Effector memory CD4-positive, alpha-beta T cell (primary cell): ENCODE measurements at places on chromosomes 1 and 21.

DNA sequence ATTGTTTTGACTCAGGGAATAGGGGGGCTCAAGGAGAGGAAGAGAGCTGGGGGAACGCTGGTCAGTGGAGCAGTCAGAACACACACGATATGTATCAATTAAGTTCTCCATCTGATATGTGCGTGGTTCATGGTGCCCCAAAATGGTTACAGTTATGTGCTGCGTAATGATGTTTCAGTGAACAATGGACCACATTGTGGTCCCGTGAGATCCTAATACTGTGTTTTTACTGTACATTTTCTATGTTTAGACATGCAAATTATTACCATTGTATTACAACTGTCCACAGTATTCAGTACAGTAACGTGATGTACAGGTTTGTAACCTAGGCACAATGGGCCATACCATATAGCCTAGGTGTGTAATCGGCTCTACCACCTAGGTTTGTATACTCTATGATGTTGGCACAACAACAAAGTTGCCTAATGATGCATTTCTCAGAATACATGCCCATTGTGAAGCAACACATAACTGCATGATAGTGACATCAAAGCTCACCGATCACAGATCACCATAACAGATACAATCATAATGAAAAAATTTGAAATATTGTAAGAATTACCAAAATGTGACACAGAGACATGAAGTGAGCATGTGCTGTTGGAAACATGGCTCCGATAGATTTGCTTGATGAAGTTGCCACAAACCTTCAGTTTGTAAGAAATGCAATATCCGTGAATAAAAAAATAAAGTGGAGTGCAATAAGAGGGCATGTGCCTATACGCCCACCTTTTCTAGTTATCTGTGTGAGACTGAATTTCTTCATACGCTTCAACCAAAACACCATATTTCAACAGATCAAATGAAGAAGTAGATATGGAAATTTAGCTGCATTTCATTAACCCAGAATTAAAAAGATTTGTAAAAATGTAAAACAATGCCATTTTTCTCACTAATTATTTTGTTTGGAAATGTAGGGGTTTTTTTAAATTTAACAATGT lies 14.8 kb upstream of the TMEM54 start:
- DNase-seq = no peak

DNA sequence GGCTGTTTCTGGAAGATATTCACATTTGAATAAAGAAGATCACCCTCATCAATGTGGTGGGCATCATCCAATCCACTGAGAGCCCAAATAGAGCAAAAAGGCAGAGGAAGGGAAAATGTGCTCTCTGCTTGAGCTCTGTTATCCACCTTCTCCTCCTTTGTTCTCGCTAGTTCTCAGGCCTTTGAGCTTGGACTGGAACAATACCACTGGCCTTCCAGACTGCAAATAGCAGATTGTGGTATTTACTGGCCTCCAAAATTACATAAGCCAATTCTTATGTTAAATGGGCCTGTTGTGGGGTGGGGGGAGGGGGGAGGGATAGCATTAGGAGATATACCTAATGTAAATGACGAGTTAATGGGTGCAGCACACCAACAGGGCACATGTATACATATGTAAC lies 219.3 kb downstream of the C1orf94 start:
- DNase-seq = no peak

- no peak for DNase-seq
Observed at GRCh38 chr1:162404550-162405160, 7.3 kb downstream of the SH2D1B start.

DNA sequence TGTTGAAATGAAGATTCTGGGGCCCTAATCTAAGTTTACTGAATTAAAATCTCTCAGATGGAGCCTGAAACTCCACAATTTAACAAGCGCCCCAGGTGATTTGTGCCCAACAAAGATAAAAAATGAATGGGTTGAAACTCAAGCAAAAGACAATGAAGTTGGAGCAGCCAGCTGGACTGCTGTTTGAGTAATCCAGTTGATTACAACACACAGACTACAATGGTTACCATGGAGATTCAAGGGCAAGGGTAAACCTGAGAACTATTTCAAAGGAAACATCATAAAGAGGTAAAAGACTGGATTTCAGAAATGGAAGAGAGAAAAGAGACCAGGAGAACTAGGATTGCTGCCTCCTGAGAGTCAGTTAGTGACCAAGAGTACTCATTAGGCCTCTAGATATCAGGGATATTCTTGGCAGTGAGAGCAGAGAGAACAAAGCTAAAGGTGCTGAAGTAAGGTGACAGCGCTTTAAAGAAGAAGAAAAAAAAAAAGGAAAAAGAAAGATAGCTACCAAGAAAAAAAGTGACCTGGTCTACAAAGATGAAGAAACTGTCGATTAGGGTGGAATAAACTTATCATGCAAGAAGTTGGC lies 44.5 kb downstream of the LRRC53 start:
- no peak for DNase-seq

- no peak for DNase-seq
Observed at GRCh38 chr1:150619576-150620509, 9.6 kb downstream of the ENSA start.

DNA sequence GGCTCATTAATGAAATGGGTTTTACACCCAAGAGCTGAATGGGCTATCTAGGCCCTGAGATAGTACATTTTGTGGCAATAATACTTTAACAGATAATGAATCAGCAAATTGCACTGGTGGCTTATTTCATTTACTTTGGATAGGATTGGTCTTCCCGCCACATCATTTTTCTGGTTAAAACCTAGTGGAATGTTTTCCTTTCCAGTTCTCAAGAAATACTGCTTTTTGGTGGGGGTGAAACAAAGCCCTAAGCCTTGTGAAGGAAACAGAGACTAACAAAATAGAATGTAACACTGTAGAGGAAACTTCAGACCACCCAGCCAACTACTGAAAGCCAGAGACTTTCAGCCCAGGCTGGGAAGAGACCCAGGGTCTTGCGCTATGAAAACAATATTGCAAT lies 172.2 kb downstream of the HHIPL2 start:
- no peak for DNase-seq

DNA sequence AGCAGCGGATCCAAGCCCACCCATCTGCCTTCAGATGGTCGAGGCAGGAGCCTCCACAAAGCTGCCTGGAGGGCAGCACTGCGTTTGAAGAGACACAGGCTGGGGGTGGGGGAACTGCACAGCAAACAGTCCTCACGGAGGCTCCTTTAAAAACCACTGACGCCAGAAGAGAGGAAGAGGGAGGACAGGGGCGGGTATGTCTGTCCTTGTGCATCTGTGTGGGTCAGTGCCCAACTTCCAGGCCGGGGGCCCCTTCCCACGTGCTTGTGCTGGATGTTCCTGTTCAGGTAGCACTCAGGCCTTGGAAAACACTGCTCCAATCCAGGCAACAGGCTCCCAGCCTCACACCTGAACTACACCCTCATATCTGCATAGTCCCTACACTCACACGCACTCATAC lies 7.7 kb downstream of the AHDC1 start:
- no peak for DNase-seq

GRCh38 chr1:14661222-14661621 lies 62.7 kb downstream of the KAZN start:
- no peak for DNase-seq

GRCh38 chr1:203681739-203682138 lies 55.1 kb downstream of the ATP2B4 start:
- no peak for DNase-seq

- DNase-seq = no peak
Observed at GRCh38 chr1:178609015-178609414, 96.1 kb downstream of the TEX35 start.
